ENCODE measurements at places on chromosomes 16 and 17.

DNA sequence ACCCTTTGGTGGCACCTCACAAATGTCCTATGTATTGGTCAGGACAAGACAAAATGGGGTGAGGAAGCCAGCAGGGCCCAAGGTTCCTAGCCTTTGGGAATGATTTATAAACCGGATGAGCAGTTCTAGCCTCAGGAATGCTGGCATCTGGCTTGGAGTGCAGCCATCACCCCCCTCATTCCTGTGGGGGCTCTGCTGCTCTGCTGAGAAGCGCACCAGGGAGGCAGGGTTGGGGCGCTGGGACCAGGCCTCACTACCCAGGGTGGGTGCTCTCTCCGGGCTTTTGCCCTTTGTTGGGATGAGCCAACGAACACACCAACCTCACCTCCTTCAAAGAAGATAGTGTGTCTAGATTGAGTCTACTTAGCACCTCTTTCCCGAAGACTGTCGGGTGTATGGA is 39.2 kb downstream of the TMEM11 start:
- peak; percentile 71 for DNase-seq

DNA sequence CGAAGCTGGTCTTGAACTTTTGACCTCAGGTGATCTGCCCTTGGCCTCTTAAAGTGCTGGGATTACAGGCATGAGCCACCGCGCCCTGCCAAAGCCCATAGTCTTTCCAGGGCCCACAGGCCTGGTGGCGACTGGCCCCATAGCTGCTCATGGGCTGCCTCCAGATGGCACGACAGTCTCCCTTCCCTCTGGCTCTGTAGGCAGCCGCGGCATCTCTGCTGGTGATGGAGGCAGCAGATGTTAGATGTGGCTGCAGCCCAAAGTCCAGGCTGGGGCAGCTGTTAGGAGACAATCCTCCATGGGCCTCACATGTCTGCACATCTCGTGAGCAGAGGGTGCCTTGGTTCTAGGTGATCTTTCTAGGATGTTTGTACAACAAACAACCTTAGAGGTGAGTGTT is 69.7 kb upstream of the DNAJA2 start:
- no peak for DNase-seq

GRCh38 chr17:1119924-1120323 is 59.9 kb downstream of the ABR start:
- DNase-seq = no peak

- no peak for DNase-seq
Observed at GRCh38 chr16:84461413-84462295, 42.8 kb downstream of the MEAK7 start.

DNA sequence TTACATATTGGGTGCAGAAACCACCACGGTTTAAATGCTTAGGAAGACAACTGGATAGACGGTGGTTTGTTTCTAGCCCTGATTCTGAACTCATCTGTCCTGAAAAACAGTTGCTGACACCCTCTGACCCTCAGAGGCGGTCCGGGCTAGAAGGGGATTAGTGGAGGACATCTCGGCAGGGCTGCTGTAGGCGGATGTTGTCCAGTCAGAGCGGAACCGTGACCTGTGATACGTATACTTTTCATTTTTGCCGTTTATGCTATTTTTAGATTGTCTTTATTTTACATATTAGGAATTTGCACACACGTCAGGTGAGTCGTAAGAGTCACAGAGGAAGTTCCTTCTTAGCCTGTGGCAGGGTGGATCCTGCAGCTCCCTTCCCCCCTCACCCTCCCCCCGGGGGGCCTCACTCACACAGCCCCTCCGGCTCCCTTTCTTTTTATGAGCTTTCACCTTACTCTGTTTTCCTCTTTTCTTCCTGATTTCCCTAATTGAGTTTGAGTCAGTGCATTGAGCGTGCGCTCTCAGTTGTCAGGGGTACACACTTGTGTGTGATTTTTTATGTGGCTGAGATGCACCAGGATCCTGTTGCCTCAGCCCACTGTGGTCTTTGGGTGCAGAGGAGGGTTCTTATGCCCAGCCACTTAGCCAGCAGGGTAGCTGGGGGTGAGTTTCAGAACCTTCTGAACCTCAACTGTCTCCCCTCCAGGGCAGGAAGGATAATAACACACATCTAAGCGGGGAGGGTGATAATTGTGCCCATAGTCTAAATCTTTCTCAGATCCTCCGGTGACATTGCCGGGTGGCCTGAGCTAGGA is 211.1 kb upstream of the CHMP6 start:
- DNase-seq = no peak

- no peak for DNase-seq
Observed at GRCh38 chr16:23840310-23840709, 4.5 kb downstream of the PRKCB start.

DNA sequence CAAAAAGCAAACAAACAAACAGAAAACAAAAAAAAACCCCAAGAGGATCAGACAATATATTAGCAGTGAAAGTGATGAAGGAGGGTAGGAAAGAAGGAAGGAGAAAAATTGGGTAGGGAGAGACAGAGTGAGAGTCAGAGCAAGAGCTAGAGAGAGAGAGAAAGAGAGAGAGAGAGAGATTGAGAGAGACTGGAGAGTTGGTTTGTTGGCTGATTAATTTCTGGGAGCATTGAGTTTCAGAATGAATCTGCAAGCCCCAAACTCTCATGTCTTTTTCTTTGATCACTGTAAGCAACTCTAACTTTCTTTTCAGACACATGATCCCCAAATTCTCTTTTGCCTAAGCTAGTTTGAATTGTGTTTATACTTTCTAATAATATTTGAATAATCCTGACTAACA is 388.1 kb downstream of the SHISA9 start:
- no peak for DNase-seq

GRCh38 chr17:64017381-64017980 is 3.0 kb downstream of the ICAM2 start:
- no peak for DNase-seq

- no peak for DNase-seq
Observed at GRCh38 chr17:28968914-28969295, 17.6 kb upstream of the PHF12 start.

DNA sequence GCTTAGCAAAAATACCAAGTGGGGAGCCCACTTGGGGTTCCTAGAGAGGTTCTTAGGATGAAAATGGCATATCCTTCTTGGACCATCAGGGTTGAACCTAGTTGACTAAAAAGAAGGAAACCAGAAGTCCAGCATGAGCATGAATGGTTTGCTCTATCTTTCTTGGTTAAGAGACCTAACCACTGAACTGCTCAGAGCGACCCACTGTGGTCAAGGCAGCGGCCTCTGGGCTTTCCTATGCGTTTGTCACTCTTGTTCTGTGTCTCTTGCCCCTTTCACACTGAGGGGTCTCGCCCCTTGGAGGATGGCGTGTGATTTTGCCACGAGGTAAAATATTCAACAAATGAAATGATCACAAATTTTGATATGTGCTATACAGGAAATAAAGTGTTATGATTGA is 526 bp upstream of the BORCS6 start:
- DNase-seq = no peak

- no peak for DNase-seq
Observed at GRCh38 chr17:82412535-82413520, 5.3 kb upstream of the HEXD start.

- DNase-seq = no peak
Observed at GRCh38 chr16:8614435-8615029, 7.0 kb upstream of the METTL22 start.

GRCh38 chr16:29007730-29008593 is 23.1 kb downstream of the LAT start:
- peak; percentile 51 for DNase-seq

GRCh38 chr17:78953356-78954350 is 26.1 kb downstream of the LGALS3BP start:
- DNase-seq = peak; percentile 53

- peak; percentile 27 for DNase-seq
Observed at GRCh38 chr17:38579934-38580333, 25.8 kb downstream of the SRCIN1 start.

GRCh38 chr16:85763616-85764015 is 12.7 kb upstream of the C16orf74 start:
- no peak for DNase-seq

DNA sequence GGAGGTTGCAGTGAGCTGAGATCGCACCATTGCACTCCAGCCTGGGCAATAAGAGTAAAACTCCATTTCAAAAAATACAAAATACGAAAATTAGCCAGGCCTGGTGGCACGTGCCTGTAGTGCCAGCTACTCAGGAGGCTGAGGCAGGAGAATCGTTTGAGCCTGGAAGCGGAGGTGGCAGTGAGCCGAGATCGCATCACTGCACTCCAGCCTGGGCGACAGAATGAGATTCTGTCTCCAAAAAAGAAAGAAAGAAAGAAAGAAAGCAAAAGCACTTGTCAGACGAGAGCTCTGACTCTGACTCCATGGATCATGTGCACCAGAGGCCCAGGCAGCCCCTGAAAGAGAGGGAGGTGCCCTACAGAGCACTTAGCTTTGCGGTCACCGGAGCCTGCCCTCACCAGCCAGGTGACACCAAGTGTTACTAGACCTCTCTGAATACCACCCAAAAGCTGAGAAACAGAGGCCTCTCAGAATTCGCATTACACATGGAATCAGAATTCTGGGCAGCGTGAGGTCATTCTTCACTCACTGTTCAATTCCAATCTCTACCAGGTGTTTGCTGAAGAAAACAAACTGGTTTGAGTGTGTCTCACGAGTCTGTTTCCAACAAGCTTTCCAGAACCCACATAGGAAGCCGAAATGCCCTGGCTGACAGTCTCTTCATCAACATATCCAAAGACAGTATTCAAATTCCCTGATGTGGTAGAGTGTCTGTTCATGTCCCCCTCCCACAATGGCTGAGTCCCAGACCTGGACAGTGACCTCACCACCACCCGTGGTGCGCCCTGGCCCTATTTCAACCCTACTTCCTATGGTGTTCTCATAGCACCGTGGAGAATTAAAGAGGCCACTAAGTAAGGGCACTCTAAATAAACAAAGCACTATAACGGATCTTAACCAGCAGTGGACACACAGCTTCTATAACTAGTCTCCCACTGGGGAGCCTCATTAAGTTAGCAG is 1.5 kb downstream of the FLCN start:
- peak; percentile 20 for DNase-seq

DNA sequence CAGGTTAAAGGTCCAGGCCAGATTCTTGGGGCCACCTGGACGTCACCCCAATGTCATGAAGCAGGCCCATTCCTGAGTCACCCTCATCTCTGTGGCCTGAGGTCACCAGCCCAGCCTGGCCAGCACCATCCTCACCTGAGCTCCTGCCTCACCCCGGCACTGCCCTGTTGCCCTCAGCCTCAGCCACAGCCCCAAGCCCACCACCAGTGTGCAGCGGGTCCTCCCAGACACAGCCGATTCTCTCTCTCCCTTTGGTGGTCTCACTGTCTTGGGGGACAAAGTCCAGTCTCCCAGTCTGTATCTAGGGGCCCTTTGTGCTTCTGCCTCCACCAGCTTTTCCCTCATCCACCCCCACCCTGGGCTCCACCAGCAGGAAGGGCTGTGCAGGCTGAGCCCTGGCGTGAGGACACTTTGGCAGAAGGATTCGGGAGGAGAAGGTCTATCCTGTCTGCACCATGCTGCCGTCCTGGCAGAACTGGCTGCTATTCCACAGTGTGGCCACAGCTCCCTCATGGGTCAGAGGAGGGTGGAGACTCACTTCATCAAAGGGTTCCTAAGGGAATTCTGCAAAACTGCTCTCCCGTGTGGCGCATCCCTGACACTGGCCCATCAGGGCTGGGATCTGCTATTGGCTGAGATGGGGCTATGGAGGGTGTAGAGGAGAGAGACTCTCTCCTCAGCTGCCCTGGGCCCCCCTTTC is 64.3 kb downstream of the PRMT7 start:
- DNase-seq = no peak

DNA sequence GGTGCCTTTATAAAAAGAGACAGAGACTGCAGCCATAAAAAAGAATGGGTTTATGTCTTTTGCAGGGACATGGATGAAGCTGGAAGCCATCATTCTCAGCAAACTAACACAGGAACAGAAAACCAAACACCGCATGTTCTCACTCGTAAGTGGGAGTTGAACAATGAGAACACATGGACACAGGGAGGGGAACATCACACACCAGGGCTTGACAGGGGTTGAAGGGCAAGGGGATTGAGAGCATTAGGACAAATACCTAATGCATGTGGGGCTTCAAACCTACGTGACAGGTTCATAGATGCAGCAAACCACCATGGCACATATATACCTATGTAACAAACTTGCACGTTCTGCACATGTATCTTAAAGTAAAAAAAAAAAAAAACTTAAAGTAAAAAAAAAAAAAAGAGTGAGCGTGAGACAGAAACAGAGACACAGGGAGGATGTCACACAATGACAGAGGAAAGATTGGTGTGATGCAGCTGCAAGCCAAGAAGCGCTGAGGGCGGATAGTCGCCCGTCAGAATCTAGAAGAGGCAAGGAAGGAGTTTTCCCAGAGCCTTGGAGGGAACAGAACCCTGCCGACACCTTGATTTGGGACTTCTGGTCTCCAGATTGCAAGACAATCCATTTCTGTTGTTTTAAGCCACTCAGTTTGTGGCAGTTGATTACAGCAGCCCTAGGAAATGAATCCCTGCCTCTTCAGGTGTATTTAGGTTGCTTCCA is 27.4 kb upstream of the TNS4 start:
- DNase-seq = no peak

- DNase-seq = no peak
Observed at GRCh38 chr16:67846063-67846319, 742 bp upstream of the NUTF2 start.

- DNase-seq = no peak
Observed at GRCh38 chr17:41785859-41786226, 668 bp downstream of the JUP start.

- no peak for DNase-seq
Observed at GRCh38 chr16:68031951-68032350, 8.9 kb downstream of the DUS2 start.

- no peak for DNase-seq
Observed at GRCh38 chr17:56064506-56064905, 88.8 kb upstream of the ANKFN1 start.

All from fibroblast of upper back skin (primary cell).